Smooth muscle cell of the brain vasculature (primary cell): ENCODE measurements at places on chromosomes 4 and X.

GRCh38 chrX:353566-354535, 32.9 kb downstream of the PPP2R3B start:
- DNase-seq, result no peak

- DNase-seq, result no peak
These were observed 77.9 kb downstream of the TBL1X start for GRCh38 chrX:9542761-9543111.

GRCh38 chrX:32582729-32583128, 628.6 kb downstream of the DMD start:
- no peak for DNase-seq

GRCh38 chr4:23922541-23923111, 32.8 kb upstream of the PPARGC1A start:
- no peak for DNase-seq

DNA sequence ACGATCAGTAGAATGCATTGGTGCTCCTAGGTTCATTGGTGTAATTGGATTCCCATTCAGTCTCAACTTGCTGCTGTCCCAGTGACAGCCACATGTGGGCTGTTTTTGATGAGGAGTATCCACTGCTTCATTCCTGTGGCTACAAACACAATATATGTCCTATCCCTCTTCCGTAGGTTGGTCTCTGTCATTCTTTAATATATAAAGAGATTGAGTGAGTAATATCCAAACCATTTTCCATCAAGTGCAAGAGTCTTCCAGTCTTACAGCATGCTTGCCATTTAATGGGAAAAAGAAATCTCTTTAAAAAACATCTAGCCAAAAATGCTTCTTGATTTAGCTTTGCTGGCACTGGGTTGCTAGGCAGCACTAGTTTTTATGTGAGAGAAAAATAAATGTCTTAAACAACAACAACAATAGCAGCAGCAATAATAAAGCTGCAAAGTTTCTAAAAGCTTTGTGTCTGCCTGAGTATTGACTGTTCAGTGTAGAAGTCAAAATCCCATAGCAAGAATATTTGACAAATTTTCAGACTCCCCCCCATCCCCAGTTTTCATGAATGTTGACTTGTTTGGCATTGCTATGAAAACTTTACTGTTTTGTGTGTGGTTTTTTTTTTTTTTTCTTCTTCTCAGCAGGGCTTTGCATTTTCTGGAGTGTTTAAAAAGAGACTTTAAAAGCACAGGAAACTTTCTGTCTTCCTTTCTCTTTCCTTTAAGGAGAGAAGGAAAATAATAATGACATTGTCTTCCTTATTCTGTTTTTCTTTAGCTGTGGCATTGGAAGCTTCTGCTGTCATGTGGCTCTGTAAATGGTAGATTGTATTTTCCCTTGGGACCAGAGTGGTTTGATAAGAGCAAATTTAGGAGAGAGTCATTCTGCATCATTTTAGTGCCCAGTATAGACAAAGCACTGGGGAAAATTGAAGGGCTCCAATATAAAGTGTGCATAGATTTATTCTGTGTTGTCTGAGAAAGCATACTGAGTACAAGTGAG, 244.3 kb downstream of the ARHGAP10 start:
- no peak for DNase-seq
